ENCODE measurements at places on chromosomes 2 and 18. TPM values are rescaled to one million over a fixed set of nuclear protein-coding genes. Genes with fewer than 3 reads are reported as not detected.

GRCh38 chr2:38776531-38776930 is 1.5 kb upstream of the GEMIN6 start:
- no peak for DNase-seq

DNA sequence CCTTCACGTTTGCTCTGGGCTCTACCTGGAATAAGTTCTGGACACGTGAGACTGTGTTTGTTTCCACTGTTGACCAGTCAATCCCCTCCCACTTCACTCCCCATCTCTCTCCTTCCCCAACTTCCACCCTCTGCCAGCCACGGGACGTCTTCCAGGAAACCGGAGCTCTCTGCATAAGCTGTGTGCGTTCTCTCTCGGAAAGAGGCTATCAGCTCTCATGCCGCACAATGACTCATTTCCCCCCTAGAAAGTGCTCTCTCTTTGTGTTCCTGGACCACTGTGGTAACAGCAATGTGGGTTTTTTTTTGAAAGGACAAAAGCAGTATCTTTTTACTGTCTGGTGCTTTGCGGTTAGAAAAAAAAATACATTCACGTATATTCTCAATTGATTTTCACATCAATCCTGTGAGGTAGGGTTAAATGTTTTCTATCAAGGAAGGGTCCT is 10.2 kb downstream of the PROKR1 start:
- DNase-seq = peak; percentile 91

GRCh38 chr2:146523196-146523595 is 1321.6 kb upstream of the ACVR2A start:
- no peak for DNase-seq

Gene GKN1
- not detected for total RNA-seq

Gene SOWAHC
- total RNA-seq = 7.1 TPM

Gene MMADHC
- 278 TPM for total RNA-seq

- DNase-seq = peak; percentile 97
These were observed at the start of gene MIB1 for GRCh38 chr18:21740538-21741311. Gene MIB1 (plus strand): TSS chr18:21740792. CDS start chr18:21741584, 792 bp downstream.

Gene LYPD6
- 8.5 TPM for total RNA-seq

DNA sequence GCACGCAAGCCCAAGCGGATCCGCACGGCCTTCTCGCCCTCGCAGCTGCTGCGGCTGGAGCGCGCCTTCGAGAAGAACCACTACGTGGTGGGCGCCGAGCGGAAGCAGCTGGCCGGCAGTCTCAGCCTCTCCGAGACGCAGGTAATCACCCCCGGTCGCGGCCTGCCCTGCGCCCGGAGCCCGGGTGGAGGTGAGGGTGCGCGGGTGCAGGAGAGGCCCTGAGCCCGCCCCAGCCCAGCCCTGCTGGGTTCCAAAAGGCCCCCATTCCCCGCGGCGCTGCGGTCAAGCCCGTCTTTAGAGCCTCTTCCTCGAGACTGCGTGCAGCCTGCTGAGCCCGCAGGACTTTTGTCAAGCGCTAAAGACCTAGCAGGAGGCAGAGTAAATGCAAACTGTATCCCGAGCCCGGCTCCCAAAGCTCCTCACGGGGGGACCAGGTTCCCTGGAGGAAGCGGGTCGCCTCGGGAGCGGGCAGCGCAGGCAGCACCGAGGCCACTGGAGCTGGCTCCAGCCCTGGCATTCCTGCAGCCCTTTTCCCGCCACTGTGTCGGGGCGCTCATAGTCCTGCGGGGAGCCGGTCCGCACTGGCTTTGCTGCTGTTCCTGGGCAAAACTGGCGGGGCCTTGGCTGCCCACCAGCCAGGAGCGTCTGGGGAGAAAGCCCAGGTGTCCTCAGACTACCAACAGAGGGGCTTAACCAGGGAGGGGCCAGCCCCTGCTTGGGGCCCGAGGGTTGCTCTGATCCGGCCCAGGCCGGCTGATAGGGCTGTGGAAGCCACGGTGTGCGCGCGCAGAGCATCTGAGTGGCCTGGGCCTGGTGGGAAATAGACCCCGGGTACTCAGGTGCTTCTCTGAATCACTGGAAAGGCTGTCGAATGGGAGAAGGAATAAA is 7.3 kb downstream of the EMX1 start:
- DNase-seq = no peak

- DNase-seq = peak; percentile 87
These were observed 81.4 kb downstream of the BIN1 start for GRCh38 chr2:127025359-127026166.

Gene ASB18
- not detected for total RNA-seq

All from Daoy (cell line).